Activated naive CD8-positive, alpha-beta T cell treated with anti-CD3 and anti-CD28 coated beads, Interleukin-2, amount 50 U/mL, for 16 hours (primary cell): ENCODE measurements at places on chromosomes 5 and 9.

DNA sequence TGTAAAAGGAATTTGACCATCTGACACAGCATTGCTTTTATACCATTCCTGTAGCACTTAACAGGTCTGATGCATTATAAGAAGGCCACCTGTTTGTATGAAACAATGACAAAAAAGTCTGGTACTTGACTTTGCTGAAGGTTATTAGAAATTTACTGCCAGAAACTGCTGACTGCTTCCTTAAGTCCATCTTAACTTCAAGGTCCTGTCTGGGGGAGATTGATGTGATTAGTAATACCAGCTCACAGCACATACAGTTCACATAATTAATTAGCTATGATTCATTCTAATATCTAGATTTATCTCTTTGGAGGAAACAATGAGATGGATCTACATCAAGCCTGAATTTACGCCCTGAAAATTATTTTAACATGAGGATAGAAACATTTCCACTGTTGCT is 49.6 kb upstream of the TEK start:
- DNase-seq, result no peak

DNA sequence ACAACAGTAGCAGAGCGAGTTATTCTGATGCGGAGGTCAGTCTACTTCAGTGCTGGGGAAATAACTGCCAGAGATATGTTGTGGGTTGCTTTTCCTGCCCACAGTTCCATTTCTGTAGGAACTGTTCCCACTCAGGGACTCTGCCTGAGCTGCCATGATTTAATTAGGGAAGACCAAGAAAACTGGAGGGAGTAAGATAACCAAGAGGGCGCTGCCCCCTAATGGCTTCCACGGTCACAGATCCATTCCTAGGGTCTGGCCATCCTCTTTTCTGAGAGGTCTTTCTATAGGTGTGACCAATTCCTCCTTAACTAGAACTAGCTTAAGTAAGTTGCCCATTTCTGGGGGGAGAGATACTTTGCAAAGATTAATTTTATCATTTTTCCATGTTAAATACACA is 125.9 kb downstream of the APBA1 start:
- no peak for DNase-seq

DNA sequence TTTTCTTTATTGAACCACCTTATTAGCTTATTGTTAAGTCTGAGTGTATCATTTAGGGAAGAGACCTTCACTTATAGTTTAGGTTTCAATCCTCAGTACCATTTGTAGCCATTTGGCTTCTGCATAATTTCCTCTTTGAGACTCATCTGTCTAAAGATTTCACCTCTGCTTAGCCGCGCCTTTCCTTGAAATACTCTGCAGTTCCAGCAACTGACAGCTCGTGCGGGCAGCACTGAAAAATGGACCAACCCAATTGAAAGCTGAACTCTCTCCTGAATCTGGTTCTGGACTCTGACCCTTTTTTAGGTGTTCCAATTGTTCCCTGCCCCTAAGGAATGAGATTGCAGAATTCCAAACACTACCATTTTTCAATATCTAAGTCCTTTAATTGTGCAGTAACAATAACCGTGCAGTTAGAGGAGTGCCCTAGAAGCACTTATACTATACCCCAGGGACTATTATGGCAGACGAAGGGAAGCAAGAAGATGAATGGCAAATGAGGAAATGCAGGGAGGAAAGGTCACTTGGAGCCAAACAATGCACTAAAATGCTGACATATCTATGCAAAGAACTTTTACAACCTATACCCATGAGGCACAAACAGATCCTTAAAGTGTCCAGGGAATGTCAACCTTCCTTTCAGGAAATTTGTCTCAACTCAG is 50.1 kb upstream of the PDE4D start:
- DNase-seq, result no peak

- no peak for DNase-seq
Measured at GRCh38 chr9:31394015-31394473, 990.4 kb upstream of the ACO1 start.

DNA sequence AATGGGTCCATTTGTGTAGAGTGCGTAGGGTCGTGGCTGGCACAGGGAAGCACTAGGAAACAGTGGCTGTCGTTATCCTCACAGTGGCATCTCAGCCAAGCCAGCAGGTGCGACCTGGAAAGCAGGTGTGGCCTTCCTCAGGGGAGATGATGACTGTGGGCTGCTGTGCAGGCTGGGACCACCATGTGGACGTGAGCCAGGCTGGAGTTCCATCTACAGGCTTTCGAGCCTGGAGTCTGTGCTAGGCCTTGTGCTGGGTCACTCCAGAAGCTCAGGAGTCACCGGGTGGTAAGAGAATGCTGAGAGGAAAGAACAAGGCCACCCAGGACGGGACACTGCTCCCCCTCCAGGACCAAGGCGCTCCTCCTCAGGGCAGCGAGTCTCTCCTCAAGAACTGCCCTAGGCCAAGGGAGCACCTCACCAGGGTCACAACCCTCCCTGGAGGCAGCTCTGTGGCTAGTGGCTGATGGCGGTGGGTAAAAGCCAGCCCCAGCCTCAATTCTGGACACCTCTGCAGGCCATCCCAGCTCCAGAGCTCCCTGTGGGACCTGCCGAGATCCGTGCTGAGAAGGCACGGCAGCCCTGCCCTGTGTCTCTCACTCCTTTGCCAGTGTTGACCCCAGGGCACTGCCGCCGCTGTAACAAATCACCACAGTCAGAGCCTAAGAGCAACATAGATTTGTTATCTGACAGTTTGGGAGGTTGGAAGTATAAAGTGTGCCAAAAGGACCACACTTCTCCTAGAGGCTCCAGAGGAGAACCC is 36.0 kb downstream of the WHRN start:
- no peak for DNase-seq

GRCh38 chr5:178642351-178642909 is 15.6 kb upstream of the CLK4 start:
- no peak for DNase-seq

DNA sequence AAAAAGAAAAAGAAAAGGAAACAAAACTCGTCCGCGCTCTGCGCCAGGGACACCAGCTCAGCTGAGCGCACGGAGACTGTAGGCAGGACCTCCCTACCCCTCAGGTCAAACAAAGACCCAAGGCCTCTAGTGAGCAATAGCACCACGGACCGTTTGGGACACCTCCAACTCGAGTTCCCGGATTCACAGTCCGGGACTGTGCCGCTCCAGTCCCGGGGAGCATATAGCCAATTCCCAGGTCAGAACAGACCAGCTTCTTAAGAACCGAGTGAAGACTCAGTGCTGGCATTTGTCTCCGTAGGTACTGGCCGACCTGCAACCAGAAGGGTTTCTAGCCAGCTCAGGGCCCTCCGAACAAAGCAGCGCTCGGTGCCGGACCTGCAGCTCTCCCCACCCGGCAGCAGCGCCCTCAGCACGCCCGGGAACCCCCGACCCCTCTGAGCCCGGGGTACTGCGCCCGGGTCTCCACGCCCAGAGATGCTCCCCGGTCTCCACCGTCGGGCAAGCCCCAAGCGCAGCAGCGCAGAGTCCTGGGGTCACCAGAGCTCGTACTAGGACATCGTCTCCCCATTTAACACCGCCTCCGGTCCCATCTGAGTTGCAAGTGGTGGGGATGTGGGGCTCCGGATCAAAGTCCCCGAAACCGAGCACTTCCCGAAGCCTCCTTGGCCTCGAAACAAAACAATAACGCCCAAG is 591 bp downstream of the ABCA1 start:
- no peak for DNase-seq

GRCh38 chr5:173229966-173230689 is 4.9 kb downstream of the NKX2-5 start:
- DNase-seq, result no peak

DNA sequence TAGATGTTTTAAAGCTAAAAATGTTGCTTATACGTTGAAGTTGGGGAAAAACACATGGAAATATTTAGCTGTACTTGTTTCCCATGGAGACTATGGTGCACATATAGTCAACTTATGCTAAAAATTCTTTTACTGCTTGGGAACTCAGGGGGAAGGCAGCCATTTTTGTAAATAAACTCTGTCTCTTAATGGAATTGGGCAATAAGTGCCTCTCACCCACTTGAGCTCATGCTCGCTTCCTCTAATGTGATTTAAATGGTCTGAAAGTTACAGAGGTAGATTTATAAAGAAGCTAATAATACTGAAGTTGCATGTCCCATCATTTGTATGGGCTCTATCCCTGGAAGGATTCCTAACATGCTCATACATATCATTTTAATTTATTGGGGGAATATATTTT is 523.8 kb downstream of the RASEF start:
- no peak for DNase-seq

GRCh38 chr9:8232726-8233125 is 433.1 kb upstream of the DMAC1 start:
- no peak for DNase-seq

DNA sequence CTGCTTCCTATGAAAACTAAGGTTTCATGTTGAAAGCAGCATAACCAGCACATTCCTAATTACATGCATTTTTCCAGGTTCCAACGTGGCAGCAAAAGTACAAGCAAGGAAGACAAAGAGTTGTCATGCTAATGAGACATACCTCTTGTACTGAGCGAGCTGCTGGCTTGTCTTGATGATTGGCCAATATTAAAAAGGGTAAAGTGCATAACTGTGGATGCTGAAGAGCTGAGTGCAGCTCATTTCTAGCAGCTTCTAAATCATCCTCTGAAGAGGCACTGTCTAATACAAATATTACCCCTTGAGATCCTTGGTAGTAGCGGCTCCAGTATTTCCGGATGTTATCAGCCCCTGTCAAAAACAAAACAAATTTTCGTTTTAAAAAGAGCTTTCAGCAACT is 197.3 kb downstream of the ARL15 start:
- DNase-seq, result no peak

DNA sequence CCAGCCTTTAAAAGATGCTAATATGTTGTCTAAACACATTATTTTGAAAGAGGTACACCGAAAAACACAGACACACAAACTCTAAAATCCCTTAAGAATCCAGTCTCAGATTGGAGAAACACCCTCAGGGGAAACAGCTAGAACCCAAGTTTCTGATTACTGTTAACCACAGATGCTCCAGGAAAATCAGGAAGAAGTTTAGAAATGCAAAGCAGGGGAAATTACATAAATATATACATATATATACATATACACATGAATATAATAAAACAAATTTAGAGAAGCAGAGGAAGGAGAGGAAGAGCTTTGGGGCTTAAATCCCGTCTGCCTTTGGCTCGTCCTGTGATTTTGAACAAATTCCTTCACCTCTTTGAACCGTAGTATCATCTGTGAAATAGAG is 73.2 kb upstream of the KLF4 start:
- DNase-seq, result no peak

- peak; percentile 13 for DNase-seq
Measured at GRCh38 chr5:158074992-158075769, 216.2 kb upstream of the CLINT1 start.

- no peak for DNase-seq
Measured at GRCh38 chr5:43664501-43665040, 61.6 kb downstream of the NNT start.

DNA sequence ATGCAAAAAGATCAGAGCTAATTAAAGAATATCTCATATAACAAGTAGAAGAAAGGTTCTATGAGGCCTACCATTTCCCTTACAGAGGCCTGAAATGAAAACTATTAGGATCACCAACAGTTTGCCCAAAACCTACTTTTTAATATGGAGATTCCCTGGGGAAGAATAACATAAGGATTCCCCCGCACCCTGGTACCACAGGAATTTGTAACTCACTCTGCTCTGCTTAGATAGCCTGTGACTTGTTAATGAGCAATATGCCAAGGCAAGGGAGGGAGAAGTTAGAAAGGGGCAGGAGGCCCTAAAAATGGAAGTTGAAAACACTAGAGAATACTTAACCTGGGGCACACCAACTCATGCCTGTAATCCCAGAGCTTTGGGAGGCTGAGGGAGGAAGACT is 107.0 kb downstream of the CDH6 start:
- DNase-seq, result no peak

GRCh38 chr5:95059636-95060035 is 225.3 kb downstream of the MCTP1 start:
- no peak for DNase-seq

- no peak for DNase-seq
Measured at GRCh38 chr9:92966518-92966800, 19.1 kb downstream of the FGD3 start.

DNA sequence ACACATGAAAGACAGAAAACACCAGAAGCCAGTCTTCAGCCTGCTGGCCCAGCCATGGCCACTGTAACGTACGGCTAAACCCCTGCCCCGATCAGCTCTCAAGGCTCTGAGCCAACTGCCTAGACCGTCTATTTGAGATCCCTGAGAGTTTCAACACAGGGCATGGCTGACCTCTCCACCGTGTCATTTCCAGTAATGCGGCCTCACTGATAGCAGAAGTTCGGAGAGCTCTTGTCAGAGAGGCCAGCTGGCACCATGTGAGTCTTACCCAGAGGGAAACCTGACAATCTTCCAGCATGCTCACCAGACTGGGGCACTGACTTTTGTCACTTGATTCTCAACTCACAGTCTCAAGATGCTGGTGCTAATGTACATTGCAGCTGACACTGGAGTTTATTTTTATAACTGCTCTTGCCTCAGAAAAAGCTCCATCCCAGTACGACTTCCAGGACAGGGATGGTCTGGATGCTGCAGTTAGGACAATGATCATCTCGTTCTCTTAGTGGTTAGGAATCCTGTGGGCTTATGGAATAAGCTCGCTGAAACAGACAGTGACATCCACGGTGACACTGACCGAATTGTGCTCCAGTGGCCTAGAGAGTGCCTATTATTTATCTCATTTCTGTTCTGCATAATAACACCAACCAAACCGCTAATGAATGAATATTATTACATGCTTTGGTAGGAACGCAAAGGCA is 372.7 kb downstream of the ICE1 start:
- no peak for DNase-seq
